ENCODE measurements at places on chromosomes 1 and 21. TPM values are rescaled to one million over a fixed set of nuclear protein-coding genes. Genes with fewer than 3 reads are reported as not detected.

DNA sequence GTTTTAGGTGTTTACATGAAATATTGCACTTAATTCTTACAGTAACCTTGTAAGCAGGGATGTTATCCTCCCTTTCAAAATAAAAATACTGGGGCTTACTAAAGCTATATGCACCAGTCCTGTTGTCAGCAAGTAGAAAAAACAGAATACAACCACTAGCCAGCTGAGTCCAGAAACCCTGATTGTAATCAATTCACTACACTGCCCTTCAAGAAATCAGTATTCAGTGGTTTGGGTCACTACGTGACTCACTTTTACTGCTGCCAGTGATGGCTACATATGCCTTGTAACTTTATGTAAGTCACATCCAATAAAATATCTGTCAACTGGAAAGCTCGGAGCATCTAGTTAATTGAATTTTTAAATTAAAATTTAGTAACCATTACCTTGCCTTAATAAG is 376.3 kb upstream of the DEPDC1 start:
- no peak for DNase-seq

GRCh38 chr21:32200029-32200428 is 78.8 kb downstream of the MIS18A start:
- no peak for DNase-seq

DNA sequence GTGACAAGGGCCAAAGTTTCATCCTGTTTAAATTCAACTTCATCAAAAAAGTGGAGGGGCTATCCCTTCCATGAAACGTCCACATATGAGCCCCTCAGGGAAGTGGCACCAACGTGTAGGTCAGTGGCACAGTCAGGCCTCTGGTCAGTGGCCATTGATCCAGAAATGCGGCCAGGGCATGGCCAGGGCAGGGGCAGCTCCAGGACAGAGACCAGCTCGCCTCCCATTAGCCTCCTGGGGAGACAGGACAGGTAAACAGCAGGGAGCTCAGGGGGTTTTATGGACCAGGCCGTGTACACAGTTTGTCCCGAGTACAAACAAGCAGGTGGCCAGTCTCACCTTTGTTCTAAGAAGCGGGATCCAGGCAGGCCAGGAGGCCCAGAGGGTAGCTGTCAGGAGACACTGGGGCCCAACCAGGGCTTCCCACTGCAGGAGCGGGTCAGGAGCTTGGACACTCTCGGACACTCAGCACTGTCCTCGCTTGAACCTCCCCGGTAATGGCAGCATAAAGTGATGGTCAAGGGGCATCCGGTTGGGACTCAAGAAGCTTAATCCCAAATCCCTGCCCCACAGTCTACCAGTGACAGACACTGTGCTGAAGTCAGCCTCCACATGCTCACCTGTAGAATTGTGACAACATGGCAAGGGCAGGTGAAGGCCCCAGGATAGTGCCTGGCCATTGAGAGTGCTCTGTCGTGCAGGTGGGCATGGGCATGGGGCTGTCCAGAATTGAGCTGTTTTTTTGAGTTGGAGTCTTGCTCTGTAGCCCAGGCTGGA is 144.1 kb upstream of the ERRFI1 start:
- DNase-seq, result no peak

Gene NPR1
- total RNA-seq, result 98.9 TPM

Gene PDZK1IP1
- total RNA-seq, result 72.6 TPM

Gene SLC44A3
- total RNA-seq, result 13.8 TPM
